ENCODE measurements at places on chromosomes 3 and 15.

GRCh38 chr3:182063742-182064141 lies 352.0 kb downstream of the SOX2 start:
- DNase-seq = no peak

GRCh38 chr3:136075218-136075808 lies 109.8 kb downstream of the PPP2R3A start:
- no peak for DNase-seq

DNA sequence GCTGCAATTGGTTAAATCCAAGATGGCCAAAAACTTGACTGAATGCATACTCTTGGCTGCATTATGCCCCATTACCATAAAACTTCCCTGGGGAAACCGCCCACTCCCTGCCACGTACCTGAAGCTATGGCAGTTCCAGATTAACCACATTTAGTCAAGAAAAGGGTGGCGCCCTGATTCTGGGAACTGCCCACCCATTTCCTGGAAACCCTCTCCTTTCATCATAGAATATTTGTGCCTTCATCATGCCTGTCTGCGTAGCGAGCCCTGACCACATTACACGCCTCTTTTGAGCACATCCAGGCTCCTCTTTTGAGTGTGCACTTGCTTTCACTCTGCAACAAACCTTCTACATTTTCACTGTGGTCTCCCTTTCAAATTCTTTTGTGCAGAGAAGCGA lies 5.2 kb downstream of the LINS1 start:
- no peak for DNase-seq

DNA sequence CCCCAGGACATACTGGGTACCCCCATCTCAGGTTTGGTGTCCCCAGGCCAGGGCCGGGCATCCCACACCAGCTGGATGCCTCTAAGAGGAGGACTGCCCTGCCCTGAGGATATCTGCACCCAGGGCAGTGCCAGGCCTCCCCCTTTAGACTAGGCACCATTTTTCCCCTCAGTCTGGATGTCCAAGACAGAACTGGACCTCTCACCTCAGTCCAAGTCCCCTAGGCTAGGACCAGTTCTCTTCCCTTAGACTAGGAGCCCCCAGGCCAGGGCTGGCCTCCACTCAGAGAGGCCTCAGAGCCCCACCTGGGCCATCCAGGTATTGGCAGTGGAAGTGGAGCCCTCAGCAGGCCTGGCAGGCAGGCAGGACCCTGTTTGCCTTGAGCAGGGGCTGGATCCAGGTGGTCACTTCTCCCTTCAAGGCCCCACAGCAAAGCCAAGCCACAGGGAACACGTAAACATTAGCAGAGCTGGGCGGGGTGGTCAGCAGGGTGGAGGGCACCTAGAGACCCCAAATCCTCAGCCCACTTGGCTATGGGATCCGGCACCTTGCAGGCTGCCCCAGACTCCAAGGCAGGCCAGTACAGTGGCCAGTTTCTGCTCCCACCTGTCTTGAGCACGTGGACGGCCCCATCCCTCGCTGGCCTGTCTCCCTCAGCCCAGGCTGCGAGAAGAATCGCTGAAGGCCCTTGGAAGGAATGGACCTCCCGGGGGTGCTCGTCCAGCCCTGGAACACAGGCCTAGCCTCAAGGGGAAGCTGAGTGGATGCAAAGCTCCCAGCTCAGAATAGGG lies 28.3 kb downstream of the PTH1R start:
- DNase-seq = no peak

GRCh38 chr3:72421126-72421525 lies 427.1 kb downstream of the SHQ1 start:
- no peak for DNase-seq

DNA sequence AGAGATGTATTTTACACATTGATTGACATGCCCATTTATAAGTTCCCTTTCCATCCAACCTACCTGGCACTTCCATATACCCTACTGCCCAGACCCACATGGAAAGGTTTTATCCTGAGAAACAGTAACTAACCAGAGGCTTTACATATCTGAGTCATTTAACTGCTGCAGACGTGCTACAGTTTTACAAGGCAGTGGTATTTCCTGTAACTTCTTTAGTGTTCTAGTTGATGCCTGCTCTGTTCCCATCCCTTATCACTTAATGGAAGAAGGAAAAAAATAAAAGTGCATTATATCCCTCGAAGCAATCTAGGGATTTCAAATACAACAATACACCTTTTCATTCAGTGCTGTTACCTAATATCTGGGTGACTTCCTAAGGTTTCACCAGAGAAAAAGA lies 107.1 kb downstream of the TMCO5A start:
- DNase-seq = no peak

DNA sequence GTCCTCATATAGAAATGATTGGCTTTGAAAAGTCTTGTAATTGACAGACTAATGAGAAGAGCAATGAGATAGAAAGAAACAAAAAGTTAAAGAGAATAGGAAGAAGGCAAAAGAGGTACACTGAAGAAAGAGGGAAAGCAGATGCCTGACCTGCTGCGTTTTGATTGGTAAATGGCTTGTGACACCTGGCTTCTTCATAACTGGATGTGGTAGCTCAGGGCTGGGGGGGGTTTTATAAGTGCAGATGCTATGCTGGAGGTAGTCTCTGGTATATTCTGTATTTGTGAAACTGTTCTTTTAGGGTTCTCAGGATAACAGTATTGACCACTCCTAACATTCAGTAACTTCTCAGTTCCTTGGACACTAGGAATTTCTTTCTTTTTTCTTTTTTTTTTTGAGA lies 1.4 kb downstream of the STARD9 start:
- DNase-seq = no peak

DNA sequence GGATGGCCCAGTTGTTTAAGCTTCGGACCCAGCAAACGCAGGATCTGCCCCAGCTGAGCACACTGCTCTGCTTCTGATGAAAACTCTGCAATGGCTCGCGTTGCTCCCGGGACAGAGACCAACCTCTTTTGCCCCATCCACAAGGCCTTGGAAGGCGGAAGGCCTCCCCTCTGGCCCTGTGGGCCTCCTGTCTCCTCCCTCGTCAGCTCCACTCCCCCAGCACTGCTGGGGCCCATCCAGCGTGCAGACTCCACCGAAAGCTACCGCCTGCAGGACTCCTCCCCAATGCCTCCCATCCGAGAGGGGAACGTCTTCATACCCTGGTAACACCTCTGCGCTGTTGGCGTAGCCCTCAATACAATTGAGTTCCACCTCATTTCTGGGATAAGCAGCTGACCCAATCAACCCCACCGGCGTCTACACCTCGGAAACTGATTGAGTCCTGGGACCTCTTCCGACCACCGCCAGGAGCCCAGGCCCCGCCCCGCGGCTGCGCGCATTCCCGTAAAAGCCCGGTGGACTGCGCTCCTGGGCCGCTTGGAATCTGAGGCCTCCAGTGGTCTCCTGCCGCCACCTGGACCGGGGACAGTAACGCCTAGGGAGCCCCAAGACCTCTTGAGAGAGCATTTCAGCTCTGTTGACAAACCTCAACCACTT lies at the start of gene PRR23E:
Gene PRR23E (plus strand): TSS at position 556 of the 657 bp plus-strand sequence. CDS start 3,555 bp downstream, outside the sequence.
- DNase-seq = no peak

DNA sequence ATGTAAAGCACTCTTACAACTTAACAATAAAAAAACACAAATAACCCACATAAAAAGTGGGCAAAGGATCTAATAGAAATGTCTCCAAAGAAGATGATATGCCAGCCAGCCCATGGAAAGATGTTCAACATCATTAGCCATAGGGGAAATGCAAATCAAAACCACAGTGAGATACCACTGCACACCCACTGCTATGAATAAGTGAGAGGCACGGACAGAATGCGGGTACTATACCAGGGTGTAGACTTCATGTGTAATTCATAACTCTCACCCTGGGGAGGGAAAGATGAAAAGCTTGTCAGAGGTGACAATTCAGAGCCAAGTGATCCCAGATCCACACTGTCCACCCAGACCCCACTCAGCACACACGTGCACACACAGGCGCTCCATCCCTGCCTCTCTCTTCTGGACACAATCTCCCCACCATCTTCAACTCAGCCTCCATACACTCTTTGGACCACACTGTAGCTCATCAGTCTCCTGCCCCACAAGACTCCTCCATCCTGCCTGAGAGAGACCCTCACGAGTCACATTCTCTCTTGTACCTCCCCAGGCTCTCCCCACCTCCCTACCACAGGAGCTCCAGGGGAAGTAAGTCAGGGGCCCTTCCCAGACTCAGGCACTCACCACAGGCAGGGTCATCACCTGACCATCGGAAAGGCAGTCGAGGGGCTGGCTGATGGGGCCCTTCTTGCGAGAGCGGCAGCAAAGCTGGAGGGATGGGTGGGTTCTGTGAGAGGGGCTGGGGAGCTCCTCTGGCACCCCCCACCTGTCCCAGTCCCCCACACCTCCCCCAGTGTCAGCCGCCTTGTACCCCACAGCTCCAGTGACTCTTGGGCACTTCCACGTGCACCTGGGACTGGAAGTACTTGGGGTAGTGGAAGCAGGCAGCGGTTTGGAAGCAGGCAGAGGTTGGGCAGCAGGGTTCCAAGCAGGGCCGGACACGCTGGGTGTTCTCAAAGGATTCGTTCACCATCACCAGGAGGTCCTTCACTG lies 21.3 kb downstream of the PLA2G4E start:
- no peak for DNase-seq

DNA sequence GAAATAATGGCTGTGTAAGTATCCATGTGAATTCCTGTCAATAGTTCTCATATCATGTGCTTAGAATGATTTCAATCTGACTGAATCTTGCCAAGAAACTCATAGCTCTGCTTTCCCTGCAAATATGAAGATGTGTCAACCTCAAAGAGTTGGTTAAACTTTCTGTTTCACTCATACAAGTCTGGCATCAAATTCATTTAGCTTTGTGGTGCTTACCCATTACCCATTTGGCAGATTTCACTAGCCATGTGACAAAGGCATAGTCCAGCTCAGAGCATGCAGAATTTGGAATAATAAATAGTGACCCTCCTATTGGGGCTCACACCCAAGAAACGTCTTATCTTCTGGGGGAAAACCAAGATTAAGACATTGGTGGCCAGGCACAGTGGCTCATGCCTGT lies 256.6 kb upstream of the TPRG1 start:
- DNase-seq = no peak

- no peak for DNase-seq
These were observed 42.7 kb upstream of the CBLB start for GRCh38 chr3:105911496-105911895.

DNA sequence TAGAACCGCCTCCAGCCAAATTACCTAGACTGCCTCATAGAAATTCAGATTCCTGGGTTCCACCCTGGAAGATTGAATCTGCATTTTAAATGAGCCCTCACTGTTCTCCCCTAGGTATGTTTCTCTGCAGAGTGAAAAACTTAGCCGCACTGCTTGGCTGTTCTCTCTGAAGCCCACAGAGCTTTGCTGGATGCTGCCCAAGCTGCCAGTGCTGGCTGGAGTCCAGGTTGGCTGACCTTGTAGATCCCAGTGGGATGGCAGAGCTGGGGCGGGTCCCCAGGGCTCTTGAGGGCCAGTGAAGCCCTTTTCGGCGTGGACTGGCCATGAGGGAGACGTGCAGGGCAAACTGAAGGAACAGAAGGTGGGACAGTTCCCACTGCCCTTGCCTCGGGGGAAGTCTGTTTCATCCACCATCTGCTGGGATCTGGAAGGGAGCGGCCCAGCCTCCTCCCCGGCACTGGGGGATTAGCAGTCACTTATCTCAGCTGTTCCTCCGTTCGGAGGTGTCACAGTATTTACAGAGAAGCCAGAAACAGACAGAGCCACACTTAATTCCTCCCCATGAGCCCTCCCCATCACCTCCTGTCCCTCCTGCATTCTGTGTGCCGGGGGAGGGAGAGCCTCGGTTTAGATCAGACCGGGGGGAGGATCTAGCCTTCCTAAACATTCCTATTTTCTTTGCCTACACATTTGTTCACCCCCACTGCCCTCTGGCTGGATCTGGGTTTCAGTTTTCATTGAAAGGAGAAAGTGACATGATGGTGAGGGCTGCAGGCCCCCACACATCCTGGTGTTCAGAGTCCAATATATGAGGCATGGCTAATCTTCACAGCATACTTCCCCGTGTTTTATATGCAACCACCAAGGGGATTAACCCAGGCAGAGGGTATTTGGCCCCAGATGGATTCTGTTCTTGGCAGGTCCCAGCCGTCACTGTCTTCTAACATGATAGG lies 4.1 kb upstream of the ACTC1 start:
- no peak for DNase-seq

DNA sequence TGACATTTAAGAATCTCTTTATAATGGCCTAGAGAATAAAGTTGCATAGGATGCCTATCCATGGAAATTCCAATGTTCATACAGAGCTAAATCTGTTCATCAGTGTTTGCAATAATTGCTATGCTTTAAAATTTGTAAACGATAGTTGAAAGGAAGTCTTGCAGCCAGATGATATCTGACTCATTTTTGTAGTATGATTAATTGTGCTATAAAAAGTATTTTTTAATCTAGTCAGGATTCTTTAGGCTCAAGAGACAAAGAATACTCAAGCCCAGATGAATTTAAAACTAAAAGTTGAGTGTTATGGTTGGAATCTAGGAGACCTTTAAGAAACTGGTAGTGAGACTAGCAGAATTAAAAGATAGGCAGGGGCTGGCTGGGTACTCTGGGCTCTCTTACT lies 50.5 kb downstream of the SUCNR1 start:
- DNase-seq = no peak

DNA sequence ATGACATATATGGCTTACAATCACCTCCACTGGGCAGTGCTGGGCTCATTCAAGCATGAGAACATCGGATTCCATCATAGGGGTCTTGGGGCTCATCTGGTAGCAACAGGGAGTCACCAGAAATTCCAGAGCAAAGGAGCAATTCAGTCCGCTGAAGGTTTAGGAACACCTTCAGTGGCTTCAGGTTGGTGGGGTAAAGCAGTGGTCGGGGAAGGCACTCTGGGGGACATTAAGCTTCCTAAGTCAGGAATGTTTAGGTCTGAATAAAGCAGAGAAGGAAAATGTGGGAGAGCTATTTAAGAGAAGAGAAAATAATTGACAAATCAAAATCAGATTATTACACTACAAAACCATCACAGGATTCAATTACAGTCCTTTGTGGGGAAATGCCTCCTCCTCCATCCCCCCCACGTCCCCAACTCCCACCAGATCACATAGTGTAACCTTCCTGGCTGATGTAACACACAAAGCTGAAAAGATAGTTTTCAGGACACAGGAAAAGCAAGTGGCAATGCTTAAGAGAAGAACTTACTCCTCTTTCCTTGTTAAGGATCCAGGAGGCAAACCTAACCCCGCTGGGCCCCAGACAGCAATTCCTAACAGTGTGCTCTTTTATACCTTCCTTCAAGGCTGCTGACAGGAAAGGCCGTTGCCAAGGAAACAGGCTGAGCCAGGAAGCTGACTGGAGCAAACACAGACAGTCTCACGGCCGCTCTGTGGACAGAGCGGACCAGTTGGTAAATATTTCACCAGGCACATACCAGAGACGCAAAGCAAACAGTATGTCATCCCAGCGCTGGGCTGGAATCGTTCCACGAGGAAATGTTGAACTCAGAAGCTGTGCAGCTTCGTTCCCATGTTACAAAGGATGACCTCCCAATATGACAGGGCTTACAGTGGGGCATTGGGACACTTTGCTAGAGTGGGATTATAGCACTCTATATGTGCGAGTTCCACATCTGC lies 57.5 kb upstream of the LMCD1 start:
- no peak for DNase-seq

GRCh38 chr15:71782422-71783165 lies 27.8 kb upstream of the NR2E3 start:
- DNase-seq = no peak
